ENCODE measurements at places on chromosomes 11 and 22. TPM values are rescaled to one million over a fixed set of nuclear protein-coding genes. Genes with fewer than 3 reads are reported as not detected.

The CRYBB2 gene
- not detected for total RNA-seq

The OTOG gene
- 0.23 TPM for total RNA-seq

The MIOX gene
- not detected for total RNA-seq

The OR52I1 gene
- total RNA-seq: not detected

The VPREB3 gene
- total RNA-seq: not detected

The HEPHL1 gene
- not detected for total RNA-seq

The C11orf21 gene
- 0.23 TPM for total RNA-seq

The SMC1B gene
- not detected for total RNA-seq

The CCND1 gene
- total RNA-seq: 19.1 TPM

The SLC29A2 gene
- total RNA-seq: 2.1 TPM

The GLYATL1 gene
- total RNA-seq: 3.5 TPM

The TMPRSS13 gene
- 0.23 TPM for total RNA-seq

The LRRC56 gene
- 3.5 TPM for total RNA-seq

The CHRM1 gene
- total RNA-seq: 6.5 TPM

The JRKL gene
- 13.4 TPM for total RNA-seq

The C11orf91 gene
- total RNA-seq: not detected

The RTN4R gene
- total RNA-seq: 12.5 TPM

The DDI1 gene
- not detected for total RNA-seq

The SCT gene
- total RNA-seq: not detected

The FXYD2 gene
- total RNA-seq: 1.8 TPM

The APOL1 gene
- 0.92 TPM for total RNA-seq

The OR5T3 gene
- total RNA-seq: not detected

The C11orf16 gene
- total RNA-seq: 0.46 TPM

The MMP8 gene
- 0.23 TPM for total RNA-seq

The CALCB gene
- 0.46 TPM for total RNA-seq

The SCN3B gene
- total RNA-seq: 120 TPM

All from diencephalon (tissue), 1 donor.